ENCODE measurements at places on chromosomes 1 and 21. TPM values are rescaled to one million over a fixed set of nuclear protein-coding genes. Genes with fewer than 3 reads are reported as not detected.

GRCh38 chr1:72227667-72228066, 54.7 kb downstream of the NEGR1 start:
- no peaks in the 10 kb centered on the region for H3K36me3 ChIP-seq
- no peak for DNase-seq
- H3K4me1 ChIP-seq: no peaks in the 10 kb centered on the region
- no peak overlapping the region for H3K4me3 ChIP-seq
- no peaks in the 10 kb centered on the region for H3K27me3 ChIP-seq

- H3K36me3 ChIP-seq: no peaks in the 10 kb centered on the region
- H3K4me3 ChIP-seq: no peak overlapping the region
- H3K4me1 ChIP-seq: peaks cover 6% of the 10 kb centered on the region
- no peak overlapping the region for H3K27ac ChIP-seq
- no peaks in the 10 kb centered on the region for H3K27me3 ChIP-seq
Measured at GRCh38 chr1:186762653-186763052, 66.1 kb upstream of the PLA2G4A start.

- no peak overlapping the region for H3K4me3 ChIP-seq
- H3K27me3 ChIP-seq: peaks cover 18% of the 10 kb centered on the region
- H3K36me3 ChIP-seq: no peaks in the 10 kb centered on the region
- no peak for DNase-seq
Measured at GRCh38 chr1:226479474-226479873, 69.1 kb upstream of the STUM start.

GRCh38 chr1:5814046-5814619, 178.1 kb downstream of the NPHP4 start:
- H3K4me3 ChIP-seq: no peak overlapping the region
- no peaks in the 10 kb centered on the region for H3K36me3 ChIP-seq
- H3K27me3 ChIP-seq: peaks cover 1% of the 10 kb centered on the region
- DNase-seq: no peak
- no peaks in the 10 kb centered on the region for H3K4me1 ChIP-seq
- H3K27ac ChIP-seq: no peak overlapping the region

DNA sequence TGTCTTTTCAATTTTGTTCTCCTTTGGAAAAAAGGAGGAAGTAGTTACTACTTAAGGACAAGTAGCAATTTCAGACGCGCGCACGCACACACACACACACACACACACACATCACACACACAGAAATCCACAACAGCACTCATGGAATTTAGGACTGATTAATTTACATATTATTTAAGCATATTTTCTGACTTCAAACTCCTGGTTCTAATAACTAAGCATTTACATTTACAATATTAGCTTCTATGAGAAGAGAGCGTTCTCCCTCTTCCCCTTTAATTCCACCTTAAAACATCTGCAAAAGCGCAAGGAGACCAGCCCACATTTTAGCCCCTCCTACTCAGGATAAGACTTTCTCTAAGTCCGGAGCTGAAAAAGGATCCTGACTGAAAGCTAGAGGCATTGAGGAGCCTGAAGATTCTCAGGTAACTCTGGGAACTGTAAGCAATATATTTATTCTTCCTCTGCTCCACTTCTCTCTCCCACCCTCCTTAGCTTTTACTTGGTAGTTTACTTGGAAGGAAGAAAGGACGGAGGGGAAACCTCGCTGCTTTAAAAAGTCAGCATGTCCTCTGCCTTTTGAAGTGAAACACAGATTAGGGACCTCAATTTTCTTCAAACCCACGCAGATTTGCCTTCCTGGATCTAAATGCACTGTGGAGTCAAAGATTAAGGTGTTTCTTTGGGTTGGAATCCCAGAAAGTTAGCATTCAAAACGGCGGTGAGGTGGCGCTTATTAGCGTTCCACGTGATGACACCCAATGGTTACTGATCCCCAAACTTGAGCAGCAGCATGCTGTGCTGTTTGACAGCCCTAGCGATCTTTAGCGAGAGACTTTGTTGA, at the start of gene PLA2G4A:
Gene PLA2G4A (plus strand): TSS at position 339 of the 844 bp plus-strand sequence. CDS start 25,406 bp downstream, outside the sequence.
- H3K27ac ChIP-seq: no peak within 1 kb of the TSS
- H3K4me3 ChIP-seq: peak within 1 kb of the TSS; percentile 63
- H3K4me1 ChIP-seq: peaks cover 7% of the 10 kb centered on the region
- peaks cover 16% of the 10 kb centered on the region for H3K27me3 ChIP-seq
- DNase-seq: peak; percentile 16

DNA sequence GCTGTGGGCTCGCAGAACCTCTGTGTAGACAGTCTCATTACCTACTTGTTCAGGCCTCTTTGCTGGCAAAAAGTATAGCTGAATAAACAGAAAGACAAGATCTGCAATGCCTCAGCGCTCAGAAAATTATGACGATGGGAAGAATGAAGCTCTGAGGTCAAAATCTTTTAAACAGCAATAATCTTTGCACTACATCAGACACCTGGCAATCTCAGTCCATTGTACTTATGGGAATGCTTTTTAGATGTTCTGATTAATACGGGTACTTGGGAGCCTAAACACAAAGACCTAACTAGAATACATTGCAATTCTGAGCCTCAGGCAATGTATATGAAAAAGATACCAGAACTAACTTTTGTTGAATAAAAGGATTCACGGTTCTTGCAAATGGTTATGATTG, 410.7 kb downstream of the SMYD3 start:
- H3K4me1 ChIP-seq: peaks cover 12% of the 10 kb centered on the region
- H3K36me3 ChIP-seq: peaks cover 6% of the 10 kb centered on the region
- DNase-seq: no peak
- H3K4me3 ChIP-seq: no peak overlapping the region
- H3K27me3 ChIP-seq: no peaks in the 10 kb centered on the region

DNA sequence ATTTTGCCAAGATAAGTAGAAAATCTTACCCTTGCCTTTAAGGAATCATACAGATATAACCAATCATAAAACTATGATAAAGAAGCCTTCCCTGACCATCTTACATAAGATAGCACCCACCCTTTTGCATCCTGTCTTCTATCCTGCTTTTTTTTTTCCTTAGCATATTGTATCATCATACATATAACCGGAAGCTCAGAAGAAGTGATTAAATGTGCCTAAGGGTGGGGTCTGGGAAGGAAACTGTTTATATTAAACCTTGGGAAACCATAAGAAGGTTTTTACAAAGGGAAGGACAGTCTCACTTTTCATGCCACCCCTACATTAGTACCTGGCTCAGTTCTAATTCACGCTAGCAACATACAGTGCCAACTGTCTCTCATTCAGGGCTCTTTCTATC, 66.8 kb downstream of the LUZP1 start:
- no peak overlapping the region for H3K27ac ChIP-seq
- H3K4me3 ChIP-seq: no peak overlapping the region
- H3K4me1 ChIP-seq: peaks cover 61% of the 10 kb centered on the region
- DNase-seq: no peak
- peaks cover 8% of the 10 kb centered on the region for H3K36me3 ChIP-seq

GRCh38 chr1:2382621-2383361, 8.6 kb downstream of the MORN1 start:
- no peaks in the 10 kb centered on the region for H3K36me3 ChIP-seq
- no peaks in the 10 kb centered on the region for H3K27me3 ChIP-seq
- DNase-seq: peak; percentile 38
- peaks cover 8% of the 10 kb centered on the region for H3K4me1 ChIP-seq
- no peak overlapping the region for H3K4me3 ChIP-seq

DNA sequence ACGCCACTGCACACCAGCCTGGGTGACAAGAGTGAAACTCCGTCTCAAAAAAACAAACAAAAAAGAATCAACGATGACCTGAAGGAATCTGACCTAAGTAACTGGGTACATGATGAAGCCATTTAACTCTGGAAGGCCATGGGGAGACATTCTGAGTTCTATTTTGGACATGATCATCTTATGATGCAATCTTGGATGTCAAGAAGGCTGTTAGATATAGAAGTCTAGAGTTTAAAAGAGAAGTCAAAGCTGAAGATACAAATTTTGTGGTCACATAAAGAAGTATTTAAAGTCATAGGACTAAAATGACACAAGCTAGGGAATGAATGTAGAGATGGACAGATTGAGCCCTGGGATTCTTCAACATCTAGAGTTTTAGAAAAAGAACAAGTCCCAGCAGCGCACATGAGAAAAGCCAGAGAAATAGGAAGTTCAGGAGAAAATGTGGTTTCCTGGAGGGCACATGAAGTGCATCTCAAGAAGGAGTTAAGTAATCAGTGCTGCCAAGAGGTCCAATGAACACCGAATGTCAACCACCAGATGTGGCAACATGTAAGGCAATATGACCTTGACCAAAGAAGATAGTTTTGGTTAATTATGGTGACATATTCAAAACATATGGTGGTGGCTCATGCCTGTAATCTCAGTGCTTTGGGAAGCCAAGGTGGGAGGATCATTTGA, 26.8 kb downstream of the ELK4 start:
- H3K4me1 ChIP-seq: peaks cover 21% of the 10 kb centered on the region
- DNase-seq: no peak
- H3K4me3 ChIP-seq: no peak overlapping the region
- H3K27ac ChIP-seq: no peak overlapping the region
- no peaks in the 10 kb centered on the region for H3K27me3 ChIP-seq

- peak overlapping the region; percentile 66 for H3K27ac ChIP-seq
- no peaks in the 10 kb centered on the region for H3K27me3 ChIP-seq
- H3K4me3 ChIP-seq: peak overlapping the region; percentile 39
- no peak for DNase-seq
- peaks cover 62% of the 10 kb centered on the region for H3K4me1 ChIP-seq
Measured at GRCh38 chr1:221783437-221783836, 41.5 kb upstream of the DUSP10 start.

DNA sequence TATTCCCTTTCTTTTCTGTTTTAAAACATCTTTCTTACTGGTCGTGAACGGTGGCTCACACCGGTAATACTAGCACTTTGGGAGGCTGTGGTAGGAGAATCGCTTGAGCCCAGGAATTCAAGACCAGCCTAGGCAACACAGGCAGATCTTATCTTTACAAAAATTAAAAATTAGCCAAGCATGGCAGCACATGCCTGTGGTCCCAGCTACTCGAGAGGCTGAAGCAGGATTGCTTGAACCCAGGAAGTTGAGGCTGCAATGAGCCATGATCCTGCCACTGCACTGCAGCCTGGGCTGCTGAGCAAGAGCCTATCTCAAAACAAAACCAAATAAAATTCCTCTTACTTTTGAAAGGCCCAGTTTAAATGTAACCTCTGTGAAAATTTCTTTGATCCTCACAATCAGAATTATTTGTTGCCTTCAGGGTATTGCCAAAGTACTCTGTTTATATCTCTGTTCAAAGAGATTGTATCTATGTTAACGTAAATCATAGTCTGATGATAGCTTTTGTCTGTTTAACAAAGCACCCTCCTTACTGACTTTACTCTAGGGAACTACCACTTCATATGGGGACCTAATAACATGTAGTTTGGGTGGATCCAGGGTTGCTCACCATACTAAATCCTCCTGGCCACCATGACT, 71.6 kb downstream of the RERE start:
- H3K27me3 ChIP-seq: no peaks in the 10 kb centered on the region
- H3K4me3 ChIP-seq: no peak overlapping the region
- DNase-seq: no peak

- no peaks in the 10 kb centered on the region for H3K27me3 ChIP-seq
- no peak overlapping the region for H3K27ac ChIP-seq
- no peak overlapping the region for H3K4me3 ChIP-seq
- no peaks in the 10 kb centered on the region for H3K4me1 ChIP-seq
- H3K36me3 ChIP-seq: no peaks in the 10 kb centered on the region
Measured at GRCh38 chr1:14149431-14149830, 449.1 kb upstream of the KAZN start.

- no peak for DNase-seq
- H3K27me3 ChIP-seq: no peaks in the 10 kb centered on the region
- peaks cover 11% of the 10 kb centered on the region for H3K4me1 ChIP-seq
- H3K36me3 ChIP-seq: no peaks in the 10 kb centered on the region
Measured at GRCh38 chr1:185400052-185400451, 83.0 kb upstream of the IVNS1ABP start.

- H3K36me3 ChIP-seq: peaks cover 74% of the 10 kb centered on the region
- H3K27ac ChIP-seq: peak overlapping the region; percentile 91
- peak overlapping the region; percentile 36 for H3K4me3 ChIP-seq
Measured at GRCh38 chr21:45224189-45224938, 63.3 kb downstream of the POFUT2 start.

Gene CYYR1
- total RNA-seq: not detected

Gene PRKACB
- 74.7 TPM for total RNA-seq

Gene GRHL3
- 0.10 TPM for total RNA-seq

Gene BRDT
- 0.58 TPM for total RNA-seq

Gene NHLH1
- 0.40 TPM for total RNA-seq

Gene C21orf58
- 49.4 TPM for total RNA-seq

All from activated CD4-positive, alpha-beta memory T cell treated with anti-CD3 and anti-CD28 coated beads, Interleukin-2, amount 10 ng/mL, durations not matched to agents 7 days and 5 days (primary cell).